Stimulated activated naive CD4-positive, alpha-beta T cell treated with Interleukin-2 at 50 U/mL for 16 hours (primary cell): ENCODE measurements at places on chromosomes 6 and 20.

GRCh38 chr6:37714836-37715420 lies 17.2 kb upstream of the MDGA1 start:
- DNase-seq = no peak

- no peak for DNase-seq
Measured at GRCh38 chr20:45507011-45507820, 8.2 kb downstream of the SPINT3 start.

DNA sequence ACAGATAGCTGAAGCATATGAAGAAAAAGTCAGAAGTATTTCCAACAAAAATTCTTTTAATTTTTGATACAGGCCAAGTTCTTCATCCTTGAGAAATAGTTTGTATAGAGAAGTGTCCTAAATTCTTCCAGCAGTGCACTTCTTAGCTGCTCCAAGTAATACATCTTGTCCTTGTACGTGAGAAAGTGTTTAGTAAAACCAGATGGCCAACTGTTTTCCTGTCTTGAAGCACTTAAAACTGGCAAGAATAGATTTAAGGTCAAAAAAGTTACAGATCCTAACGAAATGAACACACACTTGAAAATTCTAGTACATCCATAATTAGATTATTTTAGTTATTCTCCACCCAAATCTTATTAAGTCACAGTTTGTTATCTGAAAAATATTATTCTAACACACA lies 52.2 kb upstream of the HSF2 start:
- no peak for DNase-seq

DNA sequence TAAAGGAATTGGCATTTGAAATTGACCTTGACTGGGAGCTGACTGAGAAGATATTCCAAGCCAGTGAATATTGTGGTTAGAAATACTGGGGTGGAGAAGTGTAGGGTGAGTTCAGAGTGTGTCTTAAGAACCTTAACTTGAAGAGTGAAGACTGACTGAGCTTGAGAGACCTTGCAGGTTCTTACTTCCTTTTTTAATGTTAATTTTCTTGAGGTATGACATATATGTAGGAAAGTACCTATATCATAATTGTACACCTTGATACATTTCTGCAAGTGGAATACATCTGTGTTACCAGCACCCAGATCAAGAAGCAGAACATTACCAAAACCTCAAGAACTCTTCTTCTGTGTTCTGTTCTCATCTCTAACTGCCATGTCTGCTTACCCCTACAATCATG lies 11.0 kb downstream of the DHX35 start:
- DNase-seq = no peak

- DNase-seq = no peak
Measured at GRCh38 chr6:148735989-148736388, 10.8 kb upstream of the UST start.

- DNase-seq = no peak
Measured at GRCh38 chr20:60559462-60559861, 601.2 kb downstream of the CDH26 start.

- no peak for DNase-seq
Measured at GRCh38 chr6:33578164-33578563, 1.9 kb downstream of the BAK1 start.

GRCh38 chr20:59144831-59145196 lies 18.8 kb upstream of the ZNF831 start:
- no peak for DNase-seq

DNA sequence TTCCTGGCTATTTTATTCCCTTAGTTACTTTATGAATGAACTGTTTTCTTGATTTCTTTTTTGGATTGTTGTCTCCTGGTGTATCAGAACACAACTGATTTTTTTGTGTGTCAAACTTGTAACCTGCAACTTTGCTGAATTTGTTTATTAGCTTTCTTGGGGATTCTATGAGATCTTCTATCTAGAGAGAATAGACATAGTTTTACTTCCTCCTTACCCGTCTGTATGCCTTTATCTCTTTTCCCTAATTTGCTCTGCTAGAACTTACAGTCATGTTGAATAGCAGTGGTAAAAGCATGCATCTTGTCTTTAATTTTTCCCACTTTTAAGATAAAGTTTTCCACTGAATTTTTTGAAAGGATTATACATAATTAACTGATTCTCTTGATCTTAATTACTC lies 13.2 kb downstream of the RNF146 start:
- DNase-seq = no peak

GRCh38 chr6:12313992-12314589 lies 23.9 kb downstream of the EDN1 start:
- DNase-seq = no peak

GRCh38 chr6:80503660-80504059 lies 397.2 kb downstream of the BCKDHB start:
- no peak for DNase-seq

DNA sequence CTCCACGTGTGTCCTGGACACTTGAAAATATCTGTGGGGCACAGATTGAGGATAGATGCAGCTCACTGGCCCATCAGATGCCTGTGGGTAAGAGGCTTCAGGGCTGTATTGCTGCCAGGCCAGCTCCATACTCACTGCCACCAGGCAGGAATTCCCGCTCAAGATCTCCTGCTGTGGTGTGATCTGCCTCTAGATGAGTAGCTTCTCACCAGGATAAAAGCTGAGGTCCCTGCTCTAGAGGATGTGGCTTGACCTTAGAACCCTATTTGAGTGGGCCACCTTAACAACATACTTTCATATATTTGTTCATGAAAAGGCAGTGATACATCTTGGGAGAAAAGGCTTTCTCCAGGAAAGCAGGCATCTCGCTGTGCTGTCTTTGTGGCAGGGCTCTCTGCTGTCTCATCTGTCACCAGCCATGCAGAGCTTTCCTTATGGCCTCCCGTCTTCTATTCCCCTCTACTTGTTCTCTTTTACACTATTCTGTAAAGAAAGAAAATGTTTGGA lies 165.7 kb upstream of the RNF217 start:
- DNase-seq = no peak

DNA sequence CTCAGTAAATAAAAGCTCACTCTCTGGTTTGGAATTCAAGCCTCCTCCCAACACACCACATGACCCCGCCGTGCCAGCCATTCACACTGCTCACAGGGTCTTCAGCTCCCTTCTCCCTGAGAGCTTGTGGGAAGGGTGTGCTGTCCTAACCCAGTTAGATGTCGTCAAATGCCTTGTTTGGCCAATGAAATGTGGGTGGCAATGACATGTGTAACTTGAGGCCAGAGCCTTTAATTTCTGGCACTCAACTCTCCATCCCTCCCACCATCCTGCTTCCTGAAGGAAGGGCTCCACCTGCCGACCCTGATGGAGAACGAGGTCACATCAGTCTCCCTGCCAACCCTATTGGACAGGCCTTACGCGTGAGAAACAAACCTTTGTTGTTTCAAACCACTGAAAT lies 224.5 kb upstream of the AGPAT4 start:
- DNase-seq = no peak

- no peak for DNase-seq
Measured at GRCh38 chr20:58177799-58178198, 50.7 kb downstream of the ANKRD60 start.

DNA sequence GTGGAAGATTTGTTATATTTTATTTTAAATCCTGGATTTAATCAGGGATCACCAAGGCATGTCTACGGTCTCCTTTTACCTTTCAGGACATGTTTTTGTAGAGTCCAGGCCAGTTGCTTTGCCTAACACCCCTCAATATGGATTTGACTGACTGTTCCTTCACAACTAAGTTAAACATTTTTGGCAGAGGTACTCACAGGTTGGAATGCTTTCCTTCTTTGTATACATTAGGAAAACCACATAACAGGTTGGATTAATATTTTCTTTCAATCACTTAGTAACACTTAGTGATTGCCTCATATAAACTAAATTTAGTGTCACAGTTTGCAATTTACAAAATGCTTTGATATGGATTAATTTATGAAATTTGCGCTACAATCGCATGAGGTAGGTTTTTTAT lies 64.5 kb downstream of the IPCEF1 start:
- DNase-seq = no peak

DNA sequence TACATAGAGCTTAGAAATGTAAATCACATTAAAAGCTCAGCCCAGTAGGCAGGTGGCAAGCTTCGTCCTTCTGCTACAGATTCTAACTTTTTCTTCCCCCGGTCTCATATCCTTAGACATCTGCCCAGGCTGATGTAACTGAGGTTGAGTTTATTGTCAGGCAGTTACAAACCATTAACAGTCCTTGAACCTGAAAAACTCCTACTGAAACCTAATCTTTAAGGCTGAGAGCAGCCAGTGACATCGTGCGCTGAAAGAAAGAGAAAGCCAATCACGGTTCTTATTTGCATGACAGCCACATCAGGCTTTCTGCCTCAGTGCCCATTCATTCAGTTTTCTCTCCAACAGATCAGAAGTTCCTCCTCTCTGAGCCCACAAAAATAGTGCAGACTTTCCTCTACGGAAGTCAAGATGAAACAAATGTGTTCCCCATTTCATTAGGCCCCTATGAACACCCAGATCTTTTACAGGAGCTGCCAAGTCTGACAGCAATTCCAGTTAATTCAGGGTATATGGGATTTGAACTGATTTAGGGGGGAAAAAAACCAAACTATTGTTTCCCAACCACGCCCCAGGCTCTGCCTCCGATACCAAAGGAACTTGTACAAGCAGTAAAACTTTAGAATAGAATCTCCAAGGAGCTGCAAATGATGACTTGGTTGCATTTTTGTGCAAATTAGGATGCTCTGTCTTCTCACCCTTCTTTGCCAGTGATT lies at the start of gene NHSL1:
NHSL1 (minus strand) TSS at position 192 of the 716 bp plus-strand sequence. CDS start 204 bp downstream, outside the sequence.
- no peak for DNase-seq

DNA sequence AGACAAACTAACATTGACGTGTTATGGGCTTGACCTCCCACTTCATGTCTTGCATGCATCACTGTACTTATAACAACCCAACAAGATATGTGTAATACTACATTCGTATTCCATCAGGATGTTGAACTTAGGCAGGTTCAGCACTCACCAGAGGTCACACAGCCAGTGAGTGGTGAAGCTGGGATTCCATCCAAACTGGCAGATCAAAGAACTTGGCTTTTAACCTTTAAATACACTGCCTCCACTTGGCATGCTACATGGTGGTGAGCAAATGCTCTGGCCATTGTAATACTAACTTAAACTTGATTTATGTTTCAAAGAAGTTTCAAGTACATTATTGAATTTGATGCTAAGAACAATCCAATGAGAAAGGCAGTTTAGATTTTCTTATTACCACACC lies 10.7 kb upstream of the HDDC2 start:
- no peak for DNase-seq

DNA sequence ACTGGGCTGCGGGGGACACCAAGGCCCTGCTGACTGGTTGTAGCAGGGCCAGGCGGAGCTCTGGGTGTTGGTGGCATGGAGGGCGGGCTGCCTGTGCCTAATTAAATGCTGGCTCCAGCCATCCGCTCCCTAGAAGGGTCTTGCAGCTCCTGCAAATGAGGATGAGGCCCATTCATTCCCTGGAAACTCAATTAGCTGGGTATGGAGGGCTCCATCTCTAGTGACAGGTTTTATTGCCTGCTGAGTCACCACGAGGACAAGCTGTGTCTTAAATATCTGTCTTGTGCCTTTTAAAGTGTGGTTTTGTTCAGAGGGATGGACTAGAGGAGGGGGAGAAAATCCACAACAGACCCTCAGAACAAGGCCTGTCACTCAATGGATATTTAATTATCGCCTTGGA lies 60.9 kb downstream of the SULF2 start:
- no peak for DNase-seq

GRCh38 chr6:158848490-158848895 lies 29.3 kb upstream of the EZR start:
- no peak for DNase-seq

- peak; percentile 6 for DNase-seq
Measured at GRCh38 chr6:24547243-24547642, 52.5 kb downstream of the ALDH5A1 start.

GRCh38 chr20:57458400-57459160 lies 66.4 kb downstream of the CTCFL start:
- DNase-seq = no peak

GRCh38 chr6:9257215-9257614 lies 821.9 kb upstream of the SLC35B3 start:
- no peak for DNase-seq

DNA sequence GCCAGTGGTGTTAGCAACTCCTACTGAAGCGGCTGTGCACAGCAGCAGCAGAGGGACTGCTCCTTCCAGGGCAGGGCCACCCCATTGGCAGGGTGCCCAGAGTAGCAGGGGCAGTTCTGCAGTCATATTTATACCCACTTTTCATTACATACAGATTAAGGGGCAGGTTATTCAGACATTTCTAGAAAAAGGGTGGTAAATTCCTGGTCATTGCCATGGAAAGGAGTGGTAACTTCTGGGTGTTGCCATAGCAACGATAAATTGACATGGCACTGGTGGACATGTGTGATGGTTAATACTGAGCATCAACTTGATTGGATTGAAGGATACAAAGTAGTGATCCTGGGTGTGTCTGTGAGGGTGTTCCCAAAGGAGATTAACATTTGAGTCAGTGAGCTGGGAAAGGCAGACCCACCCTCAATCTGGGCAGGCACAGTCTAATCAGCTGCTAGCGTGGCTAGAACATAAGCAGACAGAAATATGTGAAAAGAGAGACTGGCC lies 45.0 kb downstream of the IYD start:
- no peak for DNase-seq

GRCh38 chr6:56424064-56424463 lies 176.7 kb upstream of the COL21A1 start:
- no peak for DNase-seq

DNA sequence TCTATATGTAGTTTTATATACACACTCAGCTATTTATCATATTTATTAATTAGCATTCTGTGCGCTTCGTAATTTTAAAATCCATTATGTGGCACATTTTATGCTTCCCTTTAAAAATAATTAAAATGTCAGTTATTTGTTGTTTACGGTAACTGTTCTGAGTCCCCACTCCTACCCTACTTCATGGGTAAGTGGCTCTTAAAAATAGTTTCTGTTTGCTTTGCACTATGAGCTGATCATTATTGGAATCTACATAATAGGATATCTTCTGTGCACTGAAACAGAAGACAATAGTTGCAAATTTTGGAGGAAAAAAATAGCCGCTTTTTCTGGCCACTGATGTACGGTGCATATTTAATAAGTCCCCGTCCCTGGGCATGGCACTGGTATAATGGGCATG lies 25.2 kb downstream of the LCA5 start:
- DNase-seq = no peak

GRCh38 chr6:16656451-16656850 lies 104.8 kb downstream of the ATXN1 start:
- DNase-seq = no peak

GRCh38 chr6:54681267-54681666 lies 165.3 kb upstream of the FAM83B start:
- DNase-seq = no peak

DNA sequence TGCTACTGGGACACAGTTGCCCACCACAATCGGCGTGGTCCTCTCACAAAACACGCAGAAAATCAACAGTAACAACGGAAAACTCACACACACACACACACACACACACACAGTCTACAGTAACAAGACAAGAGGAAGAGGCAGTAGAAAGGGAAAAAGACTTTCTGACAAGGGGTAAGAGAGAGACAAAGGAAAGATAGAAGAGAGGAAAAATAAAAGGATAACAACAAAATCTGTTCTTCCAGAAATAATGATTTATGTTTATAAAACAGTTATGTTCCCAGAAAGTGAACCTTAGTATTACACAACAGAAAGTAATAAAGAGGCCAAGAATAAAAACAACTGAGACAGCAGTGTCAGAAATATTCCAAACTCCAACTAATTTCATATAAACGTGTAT lies 2.9 kb downstream of the RANBP9 start:
- DNase-seq = no peak

- no peak for DNase-seq
Measured at GRCh38 chr6:169250660-169251059, 3.0 kb downstream of the THBS2 start.
